COR-L47 (cell line): ENCODE measurements at places on chromosomes 1 and 21.

DNA sequence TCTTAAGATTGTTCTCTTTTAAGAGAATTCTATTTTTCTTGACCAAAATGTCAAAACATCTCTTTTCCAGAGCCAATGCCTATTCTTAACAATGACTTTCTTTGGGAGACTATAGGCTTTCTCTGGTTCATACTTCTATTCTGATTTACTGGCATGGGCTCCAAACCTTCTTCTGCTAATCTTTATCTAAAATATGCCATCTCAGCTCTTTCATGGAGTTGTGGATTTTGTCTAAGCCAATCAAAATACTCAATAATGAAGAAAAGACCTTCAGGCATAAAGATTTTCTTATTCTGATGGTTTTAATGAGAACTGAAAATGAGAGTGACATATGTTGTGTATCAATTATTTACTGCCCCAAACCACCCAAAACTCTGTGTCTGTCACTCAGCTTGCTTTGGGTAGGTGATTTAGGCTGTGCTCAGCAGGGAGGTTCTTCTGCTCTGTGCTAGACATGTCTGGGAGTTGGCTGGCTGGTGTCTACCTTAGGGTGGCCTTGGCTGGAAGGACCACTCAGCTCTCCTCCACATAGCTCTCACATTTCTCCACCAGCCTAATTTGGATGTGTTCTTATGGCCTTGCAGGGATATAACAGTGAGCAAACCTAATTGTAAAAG is 270.8 kb downstream of the PRDM2 start:
- DNase-seq = no peak

DNA sequence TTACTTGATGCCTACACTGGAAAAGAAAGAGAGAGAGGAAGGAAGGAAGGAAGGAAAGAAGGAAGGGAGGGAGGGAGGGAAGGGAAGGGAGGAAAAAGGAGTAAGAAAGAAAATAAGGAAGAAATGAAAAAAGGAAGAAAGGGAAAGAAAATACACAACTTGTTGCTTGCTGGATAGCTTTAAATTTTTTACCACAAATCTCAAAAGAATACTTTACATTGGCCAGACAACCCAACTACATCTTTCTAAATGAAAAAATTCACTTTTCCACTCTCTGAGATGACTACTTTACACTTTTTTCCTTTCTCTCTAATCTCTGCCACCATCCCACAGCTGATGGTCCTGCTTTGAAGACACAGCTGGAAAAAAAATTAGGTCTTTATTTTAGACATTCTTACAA is 228.9 kb upstream of the FAM78B start:
- no peak for DNase-seq

- no peak for DNase-seq
Measured at GRCh38 chr1:210915890-210916507, 217.9 kb downstream of the KCNH1 start.

DNA sequence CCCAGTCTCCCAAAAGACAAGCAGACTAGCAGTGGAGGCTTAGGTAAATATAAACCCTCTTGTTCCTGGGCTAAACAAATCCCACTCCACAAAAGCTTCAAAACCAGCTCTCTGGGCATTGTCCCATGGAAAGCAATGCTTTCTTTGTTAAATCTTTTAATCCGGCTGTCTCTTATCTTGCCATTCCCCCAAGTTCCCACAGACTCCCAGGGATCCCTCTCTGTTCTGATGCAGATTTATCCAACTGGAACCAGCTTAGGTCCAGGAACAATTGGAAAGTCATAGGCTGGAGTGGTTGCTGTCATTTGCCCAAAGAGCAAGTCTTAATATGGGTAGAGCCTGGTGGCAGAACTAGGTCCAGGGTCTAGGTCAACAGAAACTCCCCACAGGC is 110.1 kb upstream of the ATP1A1 start:
- no peak for DNase-seq

GRCh38 chr1:170481000-170481399 is 51.0 kb upstream of the GORAB start:
- no peak for DNase-seq

DNA sequence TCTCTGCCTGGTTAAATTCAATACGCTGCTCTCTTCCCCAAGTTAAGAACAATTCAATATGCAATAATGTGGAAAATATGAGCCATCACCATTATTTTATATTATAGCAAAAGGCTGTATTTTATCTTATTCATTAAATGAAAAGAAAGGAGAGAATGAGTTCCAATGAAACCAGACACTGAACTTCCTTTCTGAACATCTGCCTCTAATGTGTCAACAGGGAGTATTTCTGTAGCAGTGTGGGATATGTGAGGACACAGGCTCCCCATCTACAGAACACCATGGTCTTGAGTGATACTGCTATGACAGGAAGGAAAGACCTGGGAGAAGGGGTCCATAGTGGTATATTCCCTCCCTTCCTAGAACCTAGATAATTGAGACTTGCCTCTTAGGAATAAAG is 46.3 kb downstream of the CASQ2 start:
- DNase-seq = no peak

GRCh38 chr1:153651771-153652170 is 6.7 kb upstream of the SNAPIN start:
- no peak for DNase-seq

DNA sequence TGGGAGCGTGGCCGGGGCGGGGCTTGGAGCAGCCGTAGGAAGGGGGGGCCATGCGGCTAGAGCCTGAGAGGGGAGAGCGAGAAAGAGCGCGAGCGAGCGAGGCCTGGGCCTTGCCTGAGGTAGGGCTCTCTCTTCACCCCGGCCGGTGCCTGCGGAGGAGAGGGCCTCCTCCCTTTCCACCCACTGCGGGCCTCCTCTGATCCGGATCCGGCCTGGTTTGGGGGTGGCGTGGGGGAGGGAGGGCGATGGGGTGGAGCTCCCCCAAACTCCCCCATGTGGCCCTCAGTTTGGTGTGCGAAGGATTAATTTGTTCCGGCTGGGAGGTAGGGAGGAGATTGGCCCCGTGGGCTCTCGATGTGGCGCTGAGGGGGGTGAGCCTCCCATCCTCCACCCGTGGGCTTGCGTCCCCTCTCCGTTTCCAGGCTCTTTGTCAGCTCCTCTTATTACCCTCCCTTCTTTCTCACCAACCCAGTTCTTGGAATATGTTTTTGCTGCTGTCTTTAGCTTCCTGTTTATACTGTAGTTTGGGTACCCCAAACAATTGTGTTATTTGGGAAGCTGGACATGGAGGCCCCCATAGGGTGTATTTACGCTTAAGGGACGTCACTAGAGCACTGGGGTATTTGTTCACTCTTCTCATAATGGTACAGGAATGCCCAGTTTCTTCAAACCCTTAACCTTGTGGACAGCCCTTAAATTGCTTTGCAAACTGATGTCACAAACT is 685 bp downstream of the UBAP2L start:
- DNase-seq = peak; percentile 19

- no peak for DNase-seq
Measured at GRCh38 chr1:174209347-174210187, 50.2 kb downstream of the RABGAP1L start.

DNA sequence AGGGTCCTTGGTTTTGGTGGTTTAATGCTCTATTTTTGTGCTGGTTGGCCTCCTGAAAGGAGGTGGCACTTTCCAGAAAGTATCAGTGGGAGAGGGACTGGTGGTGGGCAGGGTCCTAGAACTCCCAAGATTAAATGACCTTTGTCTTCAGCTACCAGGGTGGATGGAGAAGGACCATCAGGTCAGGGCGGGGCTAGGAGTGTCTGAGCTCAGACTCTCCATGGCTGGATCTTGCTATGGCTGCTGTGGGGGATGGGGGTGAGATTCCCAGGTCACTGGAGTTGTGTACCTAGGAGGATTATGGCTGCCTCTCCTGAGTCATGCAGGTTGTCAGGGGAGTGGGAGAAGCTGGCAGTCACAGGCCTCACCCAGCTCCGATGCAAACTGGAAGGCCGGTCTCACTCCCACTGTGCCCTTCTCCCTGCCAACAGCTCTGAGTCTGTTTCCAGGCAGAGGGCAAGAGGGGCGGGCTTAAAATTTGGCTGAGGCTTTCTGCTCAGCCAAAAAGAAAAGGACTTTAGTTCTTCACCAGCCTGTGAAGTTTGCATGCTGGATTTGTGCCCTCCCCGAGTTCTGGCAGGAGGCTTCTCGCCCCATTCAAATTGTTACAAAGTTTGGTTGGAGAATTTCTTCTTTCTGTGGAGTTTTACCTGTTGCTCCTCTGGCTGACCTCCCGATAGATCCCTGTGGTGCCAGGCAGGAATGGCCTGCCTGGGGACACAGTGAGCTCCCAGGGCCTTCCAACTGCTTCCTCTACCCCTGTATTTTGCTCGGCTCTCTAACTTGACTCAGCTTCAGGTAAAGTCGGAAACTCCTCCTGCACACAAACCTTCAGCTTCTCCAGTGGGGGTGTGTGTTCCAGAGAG is 13.1 kb upstream of the KYAT3 start:
- DNase-seq = no peak

- DNase-seq = no peak
Measured at GRCh38 chr1:91697416-91697815, 188.5 kb downstream of the TGFBR3 start.

GRCh38 chr1:44817771-44818495 is 9.6 kb downstream of the BTBD19 start:
- no peak for DNase-seq

DNA sequence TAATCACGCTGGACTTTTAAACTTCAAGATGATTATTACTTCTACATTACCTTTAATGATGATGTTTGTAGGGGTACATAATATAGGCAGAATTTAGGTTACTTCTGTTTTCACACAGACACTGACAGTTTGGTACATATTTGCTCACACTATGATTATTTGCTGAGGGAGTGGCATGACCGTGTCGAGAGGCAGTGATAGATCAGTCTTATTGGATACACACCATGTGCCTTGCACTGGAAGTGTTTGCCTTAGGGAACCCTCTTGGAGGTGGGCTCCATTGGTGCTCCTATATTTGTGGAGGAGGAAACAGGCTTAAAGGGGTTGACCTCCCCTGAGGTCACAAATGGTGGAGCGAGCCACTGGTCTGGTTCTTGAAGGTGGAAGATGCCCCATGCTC is 132.1 kb downstream of the PRDM2 start:
- DNase-seq = peak; percentile 77

DNA sequence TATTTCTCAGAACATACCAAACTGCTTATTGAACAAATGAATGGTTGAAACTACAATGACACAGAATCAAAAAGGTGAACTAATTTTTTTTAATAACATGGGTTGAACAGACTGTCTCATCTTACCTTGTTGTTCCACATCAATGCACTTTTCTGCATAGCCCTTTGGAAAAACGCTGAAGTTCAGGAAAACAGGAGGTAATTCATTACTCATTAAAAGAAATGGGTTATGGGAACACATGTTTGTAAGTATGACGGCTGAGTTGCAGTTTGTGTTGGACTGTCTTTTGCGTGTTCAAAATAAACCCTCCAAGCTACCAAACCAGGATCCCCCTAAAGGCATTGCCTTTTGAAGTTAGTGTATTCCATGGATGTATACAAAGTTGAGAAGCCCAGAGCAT is 514.9 kb upstream of the PKN2 start:
- DNase-seq = no peak

DNA sequence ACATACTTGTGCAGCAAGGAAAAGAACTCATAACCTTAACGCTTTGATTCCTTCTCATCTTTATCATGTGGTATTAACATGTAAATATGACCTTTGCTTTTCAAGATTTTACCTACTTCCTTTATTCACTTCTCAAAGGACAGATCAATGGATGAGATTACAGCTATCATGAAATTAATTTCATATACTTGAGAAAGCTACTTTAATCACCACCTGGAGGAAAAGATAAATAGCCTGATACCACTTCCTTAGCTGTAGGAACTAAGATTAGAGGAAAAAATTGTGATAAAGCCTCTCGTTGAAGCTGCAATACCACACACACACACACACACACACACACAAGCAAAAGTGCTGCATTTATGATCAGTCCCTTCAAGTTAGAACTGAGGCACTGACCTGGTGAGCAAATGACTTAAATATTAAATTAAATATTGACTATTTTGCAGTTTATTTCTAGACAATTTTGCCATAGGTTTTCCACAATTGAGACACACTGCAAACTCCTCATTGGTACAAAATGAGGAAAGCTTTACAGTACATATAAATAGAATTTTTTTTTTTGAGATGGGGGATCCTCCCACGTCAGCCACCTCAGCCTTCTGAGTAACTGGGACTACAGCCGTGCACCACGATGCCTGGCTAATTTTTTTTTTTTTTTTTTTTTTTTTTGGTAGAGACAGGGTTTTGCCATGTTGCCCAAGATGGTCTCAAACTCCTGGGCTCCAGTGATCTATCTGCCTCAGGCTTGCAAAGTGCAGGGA is 27.2 kb upstream of the DMRTB1 start:
- no peak for DNase-seq

- no peak for DNase-seq
Measured at GRCh38 chr1:101205457-101205856, 31.4 kb upstream of the S1PR1 start.

GRCh38 chr1:93702111-93702827 is 20.6 kb upstream of the BCAR3 start:
- no peak for DNase-seq

GRCh38 chr21:31326522-31327242 is 17.4 kb downstream of the TIAM1 start:
- no peak for DNase-seq

- no peak for DNase-seq
Measured at GRCh38 chr1:14263671-14264070, 334.8 kb upstream of the KAZN start.

DNA sequence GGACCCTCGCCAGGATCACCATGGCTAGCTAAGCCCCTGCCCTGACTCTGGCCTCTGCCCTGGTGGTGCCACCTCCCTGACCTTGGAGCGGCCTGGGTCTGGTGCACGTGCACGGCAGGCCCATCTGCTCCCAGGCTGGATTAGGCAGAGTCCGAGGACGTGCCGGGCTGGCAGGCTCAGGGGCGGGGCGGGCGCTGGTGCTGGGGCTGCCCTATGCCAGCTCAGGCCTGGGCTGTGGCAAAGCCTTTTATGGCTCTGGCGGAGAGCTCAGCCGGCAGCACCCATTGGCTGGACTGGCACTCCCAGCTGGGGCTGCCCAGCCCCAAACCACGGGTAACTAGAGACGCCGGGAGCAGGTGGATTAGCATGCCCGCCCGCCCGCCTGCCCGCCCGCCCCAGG is 17.1 kb upstream of the EDN2 start:
- DNase-seq = no peak

GRCh38 chr1:67084765-67085318 is 30.9 kb upstream of the SLC35D1 start:
- DNase-seq = no peak

DNA sequence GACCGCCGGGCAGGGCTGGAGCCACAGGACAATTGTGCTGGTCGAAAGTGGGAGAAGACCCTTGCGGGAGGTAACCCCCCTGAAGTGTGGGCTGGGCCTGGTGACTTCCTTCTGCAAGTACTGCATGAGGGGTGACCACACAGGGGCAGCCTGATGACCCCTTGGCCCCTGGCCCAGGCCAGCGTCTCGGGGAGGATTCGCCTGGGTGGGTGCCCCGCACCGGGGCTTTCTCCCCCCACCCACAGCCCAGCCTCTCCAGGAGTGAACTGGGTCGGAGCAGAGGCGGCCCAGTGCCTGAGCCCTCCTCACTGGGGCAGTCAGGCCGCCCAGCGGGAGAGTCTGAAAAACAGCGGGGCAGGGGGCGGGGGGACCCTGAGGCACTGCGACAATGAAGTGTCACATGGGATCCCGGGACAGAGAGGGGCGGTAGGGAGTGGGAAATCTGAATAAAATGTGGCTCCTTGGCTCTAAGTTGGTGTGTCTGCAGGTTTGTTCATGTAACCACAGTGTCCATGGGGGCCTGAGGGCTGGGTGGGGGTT is 1.6 kb upstream of the DNMT3L start:
- no peak for DNase-seq

GRCh38 chr1:66012106-66012784 is 219.6 kb downstream of the PDE4B start:
- no peak for DNase-seq

GRCh38 chr1:206982216-206982615 is 12.0 kb upstream of the FCAMR start:
- peak; percentile 52 for DNase-seq
